ENCODE measurements at places on chromosomes 7 and 10.
A peak's percentile ranks its signal among the peaks of the same experiment; 100 is the strongest.

DNA sequence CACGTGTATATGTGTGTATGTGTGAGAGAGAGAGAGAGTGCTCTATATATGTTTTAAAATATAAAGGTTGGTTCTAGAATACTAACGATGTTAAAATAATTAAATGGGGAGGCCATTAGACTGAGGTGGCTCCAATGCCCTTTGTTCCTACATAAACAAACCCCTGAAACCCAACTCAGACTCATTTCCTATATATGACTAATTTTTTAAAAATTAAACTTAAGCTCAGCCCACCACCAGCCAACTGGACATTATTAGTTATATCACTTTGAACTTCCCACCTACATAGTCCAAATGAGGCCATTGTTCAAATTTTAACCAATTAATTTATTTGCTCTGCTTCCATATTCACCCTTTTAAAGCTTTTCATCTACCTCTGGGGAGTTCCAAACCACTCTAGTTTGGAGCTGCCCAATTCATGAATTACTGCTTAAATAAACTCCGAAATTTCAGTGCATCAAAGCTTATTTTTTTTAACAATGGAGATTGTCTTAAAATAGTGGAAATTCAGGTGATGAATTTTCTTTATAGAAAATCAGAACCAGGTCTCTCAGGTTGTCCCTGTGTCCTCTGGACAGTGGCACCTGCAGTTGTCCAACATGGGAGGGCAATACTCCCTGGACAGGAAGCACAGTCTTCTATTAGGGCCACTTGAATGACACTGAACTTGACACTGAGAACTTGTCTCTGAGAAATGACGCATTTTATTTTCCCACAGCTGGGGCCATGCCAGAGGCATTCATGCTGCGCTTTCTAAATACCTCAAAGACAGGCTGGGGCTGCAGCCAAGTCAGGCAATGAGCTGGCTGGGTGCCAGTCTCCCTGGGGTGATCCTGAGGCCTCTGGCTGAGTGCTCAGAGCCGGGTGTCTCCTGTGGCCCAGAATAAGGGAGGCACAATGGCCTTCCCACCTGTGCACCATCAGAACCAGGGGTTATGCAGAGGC lies 109.5 kb upstream of the TMEM72 start:
- DNase-seq = peak; percentile 94

GRCh38 chr10:3045471-3046209 lies 21.7 kb upstream of the PFKP start:
- no peak for DNase-seq

GRCh38 chr10:113756940-113757543 lies 5.6 kb downstream of the PLEKHS1 start:
- DNase-seq = no peak

DNA sequence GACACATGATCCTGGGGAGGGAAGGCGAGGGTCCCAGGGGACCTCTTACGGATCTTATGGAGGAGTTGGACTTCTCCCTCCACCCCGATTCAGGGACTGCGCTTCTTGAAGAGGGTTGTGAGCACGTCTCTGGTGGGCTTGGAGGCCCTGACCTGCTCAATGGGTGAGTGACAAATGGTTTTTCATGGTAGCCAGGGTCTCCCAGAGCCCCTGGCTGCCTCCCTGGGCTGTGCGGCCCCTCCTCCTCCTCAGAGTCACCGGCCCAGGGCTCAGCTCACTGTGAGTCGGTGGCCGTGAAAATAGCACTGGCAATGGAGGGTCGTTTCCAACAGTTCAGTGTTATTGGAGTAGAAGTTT lies 26.6 kb downstream of the INPP5A start:
- DNase-seq = no peak

All from retinal pigment epithelial cell (primary cell).